Left colon (tissue), 2 donors: ENCODE measurements at places on chromosomes 4 and X. TPM values are rescaled to one million over a fixed set of nuclear protein-coding genes. Genes with fewer than 3 reads are reported as not detected.

DNA sequence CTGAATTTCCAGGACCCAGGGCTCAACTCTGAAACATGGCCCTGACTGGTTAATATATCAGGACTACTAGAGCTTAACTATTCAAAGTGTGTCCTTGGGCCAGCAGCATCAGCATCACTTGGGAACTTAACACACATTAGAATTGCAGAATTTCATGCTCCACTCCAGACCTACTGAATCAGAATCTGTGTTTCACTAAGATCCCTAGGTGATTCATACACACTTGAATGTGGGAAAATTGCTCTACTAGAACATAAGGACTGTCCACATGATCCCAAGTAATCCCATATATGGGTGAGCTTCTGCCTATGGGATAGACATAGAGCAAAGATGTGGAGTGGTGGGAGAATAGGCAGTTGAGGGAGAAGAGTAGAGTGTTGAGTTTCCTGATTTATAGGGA, 192.5 kb upstream of the CLNK start:
- DNase-seq, result no peak

DNA sequence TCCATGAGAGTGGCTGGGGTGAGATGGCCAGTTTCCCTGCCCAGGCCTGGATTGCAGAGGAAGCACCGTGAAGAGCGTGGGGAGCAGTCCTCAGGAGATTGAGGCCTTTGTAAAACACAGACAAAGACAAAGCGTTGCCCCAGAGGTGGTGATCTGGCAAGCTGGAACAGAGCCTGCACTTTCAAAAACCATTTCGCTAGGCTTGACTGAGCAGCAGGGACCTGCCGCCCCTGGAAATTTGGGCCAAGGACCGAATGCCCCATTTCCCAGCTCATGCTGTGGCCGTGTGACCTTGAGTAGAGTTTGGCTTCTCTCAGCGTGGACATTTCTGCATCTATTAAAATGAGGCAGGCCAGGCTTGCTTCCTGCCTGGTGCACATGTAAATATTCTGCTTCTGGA, 381.4 kb downstream of the BCOR start:
- no peak for DNase-seq

DNA sequence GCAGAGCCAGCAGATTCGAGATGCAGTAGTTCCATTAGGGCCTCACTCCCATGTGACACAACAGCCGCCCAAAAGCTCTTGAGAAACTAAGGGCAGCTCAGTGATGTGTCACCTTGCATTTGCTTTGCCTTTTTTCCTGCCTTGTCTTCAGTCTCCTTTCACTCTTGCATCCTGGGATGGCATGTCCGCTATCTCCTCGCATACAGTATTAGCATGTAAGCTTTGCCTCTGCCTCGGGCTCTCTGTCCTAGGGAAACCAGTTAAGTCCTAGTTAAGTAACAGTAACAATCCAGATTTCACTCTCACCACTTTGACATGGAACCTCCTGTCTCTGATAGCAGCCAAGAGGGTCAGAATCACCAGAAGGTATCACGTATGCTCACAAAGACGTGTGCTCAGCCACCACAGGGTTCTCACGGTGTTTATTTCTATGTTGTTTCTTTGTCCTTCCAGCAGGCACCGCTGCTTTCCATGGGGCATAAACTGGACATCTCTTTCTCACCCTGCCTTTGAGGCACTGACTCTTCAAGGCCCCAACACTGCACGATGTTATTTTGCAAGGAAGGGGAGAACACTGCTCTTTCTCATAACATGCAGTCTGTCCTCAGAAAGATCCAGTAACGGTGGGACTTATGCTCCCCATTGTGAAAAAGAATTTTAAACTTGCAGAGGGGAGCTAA, 26.7 kb upstream of the SORBS2 start:
- DNase-seq, result no peak

- DNase-seq, result no peak
These were observed 204.1 kb downstream of the PTTG2 start for GRCh38 chr4:38164346-38164745.

DNA sequence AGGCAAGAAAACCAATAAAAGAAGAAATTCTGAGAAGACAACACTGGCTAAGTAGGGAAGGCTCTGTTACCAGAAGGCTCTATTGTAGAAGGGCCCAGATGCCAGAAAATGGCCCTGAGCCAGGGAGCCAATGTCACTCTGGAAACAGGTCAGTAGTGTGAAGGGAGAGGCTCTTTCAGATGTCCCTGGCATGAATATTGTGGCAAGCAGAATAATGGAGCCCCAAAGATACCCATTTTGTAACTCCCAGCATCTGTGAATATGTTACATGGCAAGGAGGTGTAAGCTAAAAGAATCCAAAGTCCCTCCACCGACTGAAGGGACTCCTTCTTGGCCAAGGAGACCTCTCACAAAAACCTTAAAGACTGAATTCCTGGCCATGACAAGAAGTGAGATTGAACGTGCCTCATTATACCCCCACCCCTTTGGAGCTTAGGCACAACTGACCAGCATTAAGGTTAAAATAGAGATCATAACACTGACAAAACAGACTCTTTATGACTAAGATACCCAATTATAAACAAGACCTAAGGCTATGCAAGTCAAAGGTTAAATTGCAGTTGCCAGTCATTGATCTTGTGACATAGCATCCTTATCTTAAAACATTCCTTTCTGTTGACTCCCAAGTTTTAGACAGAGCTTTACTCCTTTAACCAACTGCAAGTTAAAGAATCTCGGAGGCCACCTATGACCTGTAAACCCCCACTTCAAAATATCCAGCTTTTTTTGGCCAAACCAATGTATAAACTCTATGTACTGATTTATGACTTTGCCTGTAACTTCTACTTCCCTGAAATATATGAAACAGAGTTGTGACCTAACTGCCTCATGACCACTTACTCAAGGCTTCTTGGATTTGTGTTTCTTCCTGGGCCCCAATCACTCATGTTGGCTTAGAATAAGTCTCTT, 42.2 kb upstream of the SMIM10 start:
- no peak for DNase-seq

DNA sequence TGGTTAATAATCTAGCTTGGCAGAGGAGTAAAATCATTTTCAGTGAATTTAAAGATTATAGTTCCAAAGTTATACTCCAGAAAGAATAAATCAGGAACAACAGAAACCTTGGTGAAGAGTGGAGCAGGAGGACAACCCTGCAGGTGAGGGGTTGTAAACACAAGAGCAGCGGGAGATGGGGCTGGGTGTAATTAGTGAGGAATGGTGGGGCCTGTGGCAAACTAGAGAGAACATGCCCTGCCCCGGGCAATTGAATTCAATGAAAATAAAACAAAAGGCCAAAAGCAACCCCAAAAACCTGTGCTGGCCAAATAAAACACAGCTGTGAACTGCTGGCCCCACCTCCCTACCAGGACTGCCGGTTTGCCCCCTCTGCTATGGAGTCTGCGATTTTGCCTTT, 325.2 kb downstream of the NR3C2 start:
- no peak for DNase-seq

DNA sequence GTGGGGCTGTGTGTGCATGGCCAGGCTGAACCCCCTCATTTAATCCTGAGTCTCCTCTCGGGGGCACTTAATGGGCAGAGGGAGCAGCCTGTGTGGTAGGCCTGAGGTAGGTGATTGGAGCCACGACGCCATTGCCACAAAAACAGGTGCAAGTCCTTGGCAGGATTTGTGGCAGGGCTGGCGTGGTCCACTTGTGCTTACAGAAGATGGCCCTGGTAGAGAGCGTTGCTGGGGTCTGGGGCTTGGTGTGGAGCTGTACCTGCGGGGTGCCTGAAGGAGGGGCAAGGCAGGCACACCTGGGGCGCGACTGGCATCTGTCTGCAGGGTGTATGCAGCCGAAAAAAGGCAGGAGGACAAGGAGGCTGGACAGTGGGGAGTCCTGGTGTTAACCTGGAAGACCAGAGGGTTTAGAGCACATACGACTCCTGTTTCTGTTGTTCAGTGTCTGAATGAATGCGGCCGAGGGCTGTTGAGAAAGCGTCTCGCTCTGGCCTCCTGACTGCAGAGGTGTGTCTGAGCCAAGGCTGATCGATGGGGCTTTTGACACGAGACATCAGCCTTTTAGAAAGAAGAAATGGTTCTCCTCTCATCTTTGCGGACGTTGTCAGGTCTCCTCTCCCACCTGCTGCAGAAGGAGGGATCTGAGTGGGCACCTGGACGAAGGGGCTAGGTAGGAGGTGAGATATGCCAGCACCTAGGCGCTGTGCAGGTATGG, 52.0 kb downstream of the TBC1D14 start:
- DNase-seq, result no peak

DNA sequence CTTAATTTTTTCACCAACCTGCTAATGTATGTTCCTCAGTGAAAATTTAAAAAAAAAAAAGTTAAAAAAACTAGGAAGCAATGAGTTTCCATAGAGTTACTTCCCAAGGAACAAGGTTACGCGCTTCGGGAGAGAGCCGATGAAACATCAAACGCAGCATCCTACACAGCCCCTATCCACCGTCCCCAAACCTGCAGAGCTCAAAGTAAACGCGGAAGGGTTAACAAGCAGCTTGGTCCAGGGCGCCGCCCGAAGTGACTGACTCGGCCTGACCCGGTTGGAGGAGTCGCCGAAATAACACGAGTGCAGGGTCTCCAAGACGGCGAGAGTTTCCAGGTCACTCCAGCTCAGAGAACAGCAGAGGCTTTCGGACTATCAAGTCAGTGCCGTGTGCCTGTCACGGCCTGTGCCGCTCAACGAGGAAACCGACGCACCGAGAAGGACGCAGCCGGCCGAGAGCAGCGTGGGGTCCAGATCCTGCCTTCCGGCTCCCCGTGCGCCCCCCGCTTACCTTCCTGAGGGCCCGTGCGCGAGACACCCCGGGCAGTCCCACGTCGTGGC, 512 bp downstream of the NOP14 start:
- DNase-seq, result no peak

GRCh38 chrX:95427389-95427788, 1257.3 kb upstream of the DIAPH2 start:
- no peak for DNase-seq

UVSSA gene
- total RNA-seq, result 26.7 TPM

FOXR2 gene
- total RNA-seq, result not detected

POU4F2 gene
- not detected for total RNA-seq
